ENCODE measurements at places on chromosomes 7 and 10.

DNA sequence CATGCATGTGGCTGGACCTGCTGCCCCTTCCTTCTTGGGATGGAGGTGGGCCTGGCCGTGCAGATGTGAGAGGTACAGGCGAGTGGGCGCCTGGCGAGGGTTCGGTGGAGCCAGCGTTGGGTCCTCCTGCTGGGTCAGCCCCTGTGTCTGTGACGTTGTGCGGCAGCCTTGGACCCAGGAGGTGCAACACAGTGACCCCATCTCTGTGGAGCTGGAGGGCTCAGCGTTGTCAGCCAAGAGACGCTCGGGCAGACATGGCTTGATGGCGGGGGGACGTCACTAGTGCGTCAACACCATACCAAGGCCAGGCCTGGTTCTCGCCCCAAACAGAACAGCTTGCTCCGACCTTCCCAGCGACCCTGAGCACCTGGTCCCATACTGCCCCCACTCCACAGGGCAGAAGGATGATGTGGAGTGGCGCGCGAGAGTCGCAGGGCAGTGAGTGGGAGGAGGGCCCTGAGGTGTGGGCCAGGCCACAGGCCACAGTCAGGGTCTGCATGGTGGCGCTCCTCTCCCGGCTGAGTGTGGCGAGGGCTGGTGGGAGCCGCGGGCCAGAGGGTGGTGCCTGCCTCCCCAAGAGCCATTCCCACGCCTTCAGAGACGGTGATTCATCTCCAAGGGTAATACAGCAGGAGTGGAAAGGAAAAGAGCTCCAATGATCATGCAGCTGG, 184.4 kb downstream of the DNAJB6 start:
- DNase-seq = no peak

DNA sequence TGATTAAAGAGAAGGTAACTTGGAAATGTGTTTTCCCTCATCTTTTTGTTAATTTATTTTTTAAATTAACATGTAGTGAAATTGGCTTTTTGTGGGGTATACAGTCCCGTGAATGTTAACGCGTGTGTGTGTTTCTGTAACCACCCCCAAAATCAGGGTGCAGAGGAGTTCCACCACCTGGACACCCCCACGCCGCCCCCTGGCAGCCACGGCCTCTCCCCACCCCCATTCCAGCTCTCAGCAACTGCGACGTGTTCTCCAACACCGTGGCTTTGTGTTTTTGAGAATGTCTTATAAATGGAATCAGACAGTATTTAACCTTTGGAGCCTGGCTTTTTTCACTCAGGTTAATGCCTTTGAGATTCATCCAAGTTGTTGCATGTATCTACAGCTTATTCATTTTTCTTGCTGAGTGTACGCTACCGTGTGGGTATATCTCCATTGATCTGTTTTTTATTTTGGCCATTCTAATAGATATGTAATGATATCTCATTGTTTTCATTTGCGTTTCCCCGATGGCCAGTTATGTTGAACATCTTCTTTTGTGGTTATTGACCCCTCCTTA, 218.8 kb downstream of the EBF3 start:
- no peak for DNase-seq

- no peak for DNase-seq
These were observed 1.0 kb downstream of the PAXIP1 start for GRCh38 chr7:155001756-155002410.

GRCh38 chr7:150742286-150742968, 5.2 kb downstream of the GIMAP5 start:
- DNase-seq = no peak

- no peak for DNase-seq
These were observed 303.5 kb downstream of the PAXIP1 start for GRCh38 chr7:154699417-154699816.

- DNase-seq = no peak
These were observed 297.8 kb downstream of the KLF6 start for GRCh38 chr10:3487228-3487627.

DNA sequence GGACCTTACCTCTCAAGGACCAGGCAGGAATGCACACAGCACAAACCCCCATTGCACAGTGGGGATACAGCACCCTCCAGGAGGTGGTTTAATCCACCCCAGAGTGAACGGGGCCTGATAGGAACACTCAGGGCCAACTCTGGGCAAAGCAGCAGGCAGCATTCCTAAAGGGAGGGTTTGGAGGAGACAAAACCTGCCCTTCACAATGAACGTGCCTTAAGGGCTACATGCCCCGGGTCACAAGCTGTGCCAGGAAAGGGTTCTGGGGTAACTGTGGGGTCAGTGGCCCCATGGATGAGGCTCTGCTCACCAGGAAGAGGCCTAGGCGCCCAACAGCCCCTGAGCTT, 1.1 kb downstream of the GPRIN2 start:
- DNase-seq = no peak

DNA sequence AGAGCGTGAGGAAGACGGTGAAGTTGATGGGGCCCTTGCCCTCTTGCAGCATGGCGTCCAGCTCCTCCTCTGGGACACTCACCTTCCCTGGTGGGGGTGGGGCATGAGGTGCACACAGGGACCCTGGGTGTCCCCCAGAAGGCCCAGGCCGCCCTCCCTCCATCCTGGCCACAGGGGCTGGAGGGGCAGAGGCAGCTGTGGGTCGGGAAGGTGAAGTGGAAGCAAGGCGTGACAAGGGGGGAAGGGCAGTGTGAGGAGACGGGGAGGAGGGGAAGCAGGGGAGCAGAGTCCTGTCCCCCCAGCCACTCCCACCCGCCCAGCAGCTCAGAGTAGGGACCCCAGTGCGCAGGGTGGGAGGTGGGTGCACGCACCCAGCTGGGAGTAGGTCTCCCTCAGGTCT, 791 bp downstream of the MYL7 start:
- DNase-seq = no peak

GRCh38 chr7:130207642-130208041, at the start of gene SSMEM1:
Gene SSMEM1 (plus strand): TSS chr7:130207860. CDS start chr7:130207911, 51 bp downstream.
- no peak for DNase-seq

GRCh38 chr7:156014201-156014600, 201.9 kb upstream of the SHH start:
- DNase-seq = no peak

GRCh38 chr10:24901686-24902399, 50.6 kb downstream of the PRTFDC1 start:
- DNase-seq = no peak

- DNase-seq = no peak
These were observed 121.7 kb downstream of the PRPF18 start for GRCh38 chr10:13708256-13708990.

DNA sequence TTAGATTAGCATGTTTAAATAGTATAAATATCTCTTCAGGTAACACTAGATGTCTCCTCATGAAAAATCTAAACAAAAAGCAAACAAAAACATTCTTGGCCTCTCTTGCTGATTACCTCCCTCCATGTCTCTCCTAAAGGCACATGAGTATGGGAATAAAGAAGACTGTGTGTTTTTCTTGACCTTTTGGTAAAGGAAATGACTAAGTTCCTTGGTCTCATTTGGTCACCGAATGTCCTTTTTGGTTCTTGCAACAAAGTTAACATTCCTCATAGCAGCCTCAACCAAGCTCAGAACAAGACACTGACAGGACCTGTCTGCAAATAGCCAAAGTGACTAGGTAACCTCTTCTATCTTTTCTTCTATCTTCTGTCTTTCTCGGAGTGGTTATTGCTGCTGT, 35.5 kb downstream of the POM121L12 start:
- no peak for DNase-seq

- no peak for DNase-seq
These were observed 114.2 kb downstream of the C10orf105 start for GRCh38 chr10:71605263-71605962.

DNA sequence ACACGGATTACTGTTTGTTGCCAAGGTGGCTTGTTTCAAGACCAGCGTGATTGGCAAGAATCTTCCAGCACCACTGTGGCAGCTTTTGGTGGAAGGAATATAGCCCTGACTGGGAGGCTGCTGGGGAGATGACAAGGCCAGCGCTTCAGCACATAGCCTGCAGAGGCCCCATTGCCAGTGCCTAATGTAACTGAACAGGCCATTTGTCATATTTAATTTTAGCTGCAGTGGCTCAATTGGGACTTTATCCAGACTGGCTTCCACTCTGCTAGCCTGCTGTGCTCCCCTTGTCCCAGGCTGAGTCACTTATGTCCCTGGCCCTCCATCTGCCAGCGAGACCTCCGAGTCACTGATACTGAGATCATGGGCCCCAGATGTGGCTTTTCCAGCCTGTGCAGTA, 483.1 kb downstream of the GALNT17 start:
- no peak for DNase-seq

DNA sequence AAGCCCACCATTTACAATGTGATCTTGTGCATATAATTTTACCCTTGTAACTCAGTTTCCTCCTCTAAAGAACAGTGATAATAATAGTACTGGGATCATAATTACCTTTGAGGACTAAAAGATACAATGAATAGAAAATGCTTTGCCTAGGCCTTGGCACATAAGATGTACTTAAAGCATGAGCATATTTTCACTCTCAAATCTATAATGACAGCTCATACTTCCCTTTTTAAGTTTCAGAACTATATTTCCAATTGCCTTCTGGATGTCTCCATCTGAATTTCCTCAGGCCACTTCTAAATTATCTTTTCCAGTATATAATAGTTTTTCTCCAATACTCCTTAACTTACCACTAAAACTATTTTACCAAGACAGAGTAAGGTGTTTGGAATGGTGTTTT, 13.3 kb upstream of the ITGB8 start:
- no peak for DNase-seq

- no peak for DNase-seq
These were observed 84.6 kb downstream of the AKAP9 start for GRCh38 chr7:92025260-92025659.

DNA sequence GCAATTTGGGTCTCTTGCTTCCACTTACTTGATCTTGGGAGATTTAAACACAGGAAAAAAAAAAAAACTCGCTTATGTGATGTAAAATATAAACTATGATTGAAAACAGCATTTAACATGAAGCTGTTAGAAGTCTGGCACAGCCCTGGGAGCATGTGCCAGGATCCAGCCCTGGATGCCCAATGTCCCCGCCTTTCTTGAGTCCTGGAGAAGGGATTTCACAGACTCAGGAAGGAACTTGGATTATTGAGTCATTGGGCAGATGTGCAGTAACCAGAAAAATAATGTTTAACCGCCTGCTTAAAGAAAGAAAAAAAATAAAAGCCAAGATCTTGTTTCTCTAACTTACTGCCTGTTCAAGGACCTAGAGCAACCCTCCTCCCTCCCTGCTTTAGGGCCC, 3.7 kb upstream of the JCAD start:
- no peak for DNase-seq

DNA sequence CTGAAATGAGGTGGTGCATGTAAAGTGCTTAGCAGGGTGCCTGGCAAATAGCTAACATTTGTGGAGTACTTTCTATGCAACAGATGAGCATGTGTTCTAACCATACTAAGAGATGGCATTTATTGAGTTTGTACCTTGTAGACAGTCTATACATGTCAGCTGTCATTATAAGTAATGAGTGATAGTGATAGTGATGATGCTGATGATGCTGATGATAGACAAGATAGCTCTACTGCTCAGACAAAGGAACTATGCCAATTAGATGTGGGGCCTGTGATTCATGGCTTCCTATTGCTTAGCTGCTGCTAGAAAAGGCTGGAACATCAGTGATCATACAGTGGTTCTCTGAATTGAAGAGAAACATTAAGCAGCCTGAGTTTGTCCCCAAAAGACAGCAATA, 585.8 kb downstream of the KCNMA1 start:
- DNase-seq = no peak

GRCh38 chr7:112908086-112908485, 117.9 kb upstream of the TMEM168 start:
- DNase-seq = no peak

GRCh38 chr7:24290004-24290641, 6.1 kb downstream of the NPY start:
- DNase-seq = no peak

DNA sequence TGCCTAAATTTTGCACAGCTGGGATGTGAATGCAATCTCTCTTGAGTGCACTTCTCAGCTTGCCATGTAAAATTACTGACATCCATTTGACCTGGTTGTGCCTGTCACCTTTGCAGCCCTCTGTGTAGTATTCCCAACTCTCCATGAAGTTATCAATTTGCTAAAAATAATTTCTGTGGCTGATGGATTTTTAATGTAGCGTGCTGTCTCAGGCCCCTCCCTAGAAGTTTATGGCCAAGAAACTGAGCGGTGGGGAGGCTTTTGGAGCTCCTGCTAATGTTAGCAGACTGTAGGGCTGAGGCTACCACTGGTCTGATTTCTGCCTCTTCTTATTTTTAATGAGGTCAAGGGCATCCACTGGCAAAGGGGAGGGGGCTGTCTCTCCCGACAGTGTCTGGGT, 577.0 kb upstream of the DPP6 start:
- no peak for DNase-seq

DNA sequence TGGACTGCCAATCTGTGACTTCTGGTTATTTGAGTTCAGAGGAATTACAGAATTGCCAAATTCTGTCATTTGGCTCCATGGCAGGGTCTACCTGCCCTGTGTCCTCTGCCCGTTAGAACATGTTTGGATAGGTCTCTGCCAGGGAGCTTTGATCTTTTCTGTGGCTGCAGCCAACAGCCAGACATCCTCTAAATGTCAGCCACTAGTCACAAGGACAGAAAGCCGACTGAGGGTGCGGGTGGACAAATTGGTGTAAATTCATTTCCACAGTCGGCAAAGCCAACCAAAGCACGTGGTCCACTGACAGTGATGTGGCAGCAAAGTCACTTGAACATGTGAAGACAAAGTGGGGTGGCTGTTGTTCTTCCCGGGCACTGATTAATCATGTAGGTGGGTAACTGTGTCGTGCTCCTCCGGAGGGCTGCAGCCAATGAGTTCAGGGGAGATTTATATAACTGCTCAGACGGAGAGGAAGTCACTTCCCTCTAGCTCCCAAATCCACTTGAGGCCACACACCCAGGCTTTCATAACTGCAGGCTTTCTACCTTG, 26.7 kb upstream of the CAMK1D start:
- no peak for DNase-seq

DNA sequence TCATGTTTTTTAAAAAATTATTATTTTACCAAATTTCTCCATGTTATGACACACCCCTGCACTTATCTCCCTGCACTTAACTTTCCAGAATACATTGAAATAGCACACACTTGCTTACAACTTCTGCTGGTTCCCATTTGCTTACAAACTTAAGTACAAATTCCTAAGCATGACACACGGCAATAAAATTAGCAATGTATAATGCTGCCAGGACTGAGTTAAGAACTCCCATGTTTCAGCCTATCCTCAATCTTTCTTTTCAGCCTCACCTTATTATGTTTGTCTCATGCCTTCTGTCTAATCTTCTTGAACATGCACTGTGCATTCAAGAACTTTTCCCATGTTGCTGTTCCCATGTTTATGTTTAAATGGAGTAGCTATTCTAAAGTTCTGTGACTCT, 40.8 kb downstream of the PRPS1L1 start:
- no peak for DNase-seq

DNA sequence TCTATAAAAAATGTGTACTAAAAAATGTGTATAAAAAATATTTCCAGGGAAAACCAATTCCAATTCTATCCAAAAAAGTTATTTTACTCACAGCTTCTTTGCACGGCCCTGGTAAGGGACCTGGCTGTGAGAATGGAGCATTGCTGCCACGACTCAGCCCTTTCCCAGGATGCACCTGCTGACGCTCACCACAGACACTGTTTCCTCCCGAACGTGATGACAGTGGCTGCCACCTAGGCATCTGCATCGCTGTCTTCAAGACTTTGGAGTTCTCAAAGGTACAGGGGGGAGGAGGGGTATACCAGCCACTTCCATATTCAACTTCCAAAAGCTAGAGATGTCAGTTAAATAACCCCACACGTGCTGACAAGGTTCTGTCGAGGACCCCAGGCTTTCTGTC, 23.9 kb upstream of the PTPRN2 start:
- no peak for DNase-seq

GRCh38 chr10:101763141-101763846, 12.6 kb downstream of the FGF8 start:
- no peak for DNase-seq

GRCh38 chr7:137351941-137352340, 8.4 kb upstream of the PTN start:
- no peak for DNase-seq

Data from stimulated activated CD8-positive, alpha-beta memory T cell treated with anti-CD3 and anti-CD28 coated beads, Interleukin-4, amount 100 ng/mL, for 1 hour (primary cell).